ENCODE measurements at places on chromosomes 7 and 10.

- DNase-seq = peak; percentile 70
Observed at GRCh38 chr7:113710310-113711096, 208.3 kb downstream of the PPP1R3A start.

- DNase-seq = no peak
Observed at GRCh38 chr10:55048830-55049498, 247.9 kb upstream of the PCDH15 start.

DNA sequence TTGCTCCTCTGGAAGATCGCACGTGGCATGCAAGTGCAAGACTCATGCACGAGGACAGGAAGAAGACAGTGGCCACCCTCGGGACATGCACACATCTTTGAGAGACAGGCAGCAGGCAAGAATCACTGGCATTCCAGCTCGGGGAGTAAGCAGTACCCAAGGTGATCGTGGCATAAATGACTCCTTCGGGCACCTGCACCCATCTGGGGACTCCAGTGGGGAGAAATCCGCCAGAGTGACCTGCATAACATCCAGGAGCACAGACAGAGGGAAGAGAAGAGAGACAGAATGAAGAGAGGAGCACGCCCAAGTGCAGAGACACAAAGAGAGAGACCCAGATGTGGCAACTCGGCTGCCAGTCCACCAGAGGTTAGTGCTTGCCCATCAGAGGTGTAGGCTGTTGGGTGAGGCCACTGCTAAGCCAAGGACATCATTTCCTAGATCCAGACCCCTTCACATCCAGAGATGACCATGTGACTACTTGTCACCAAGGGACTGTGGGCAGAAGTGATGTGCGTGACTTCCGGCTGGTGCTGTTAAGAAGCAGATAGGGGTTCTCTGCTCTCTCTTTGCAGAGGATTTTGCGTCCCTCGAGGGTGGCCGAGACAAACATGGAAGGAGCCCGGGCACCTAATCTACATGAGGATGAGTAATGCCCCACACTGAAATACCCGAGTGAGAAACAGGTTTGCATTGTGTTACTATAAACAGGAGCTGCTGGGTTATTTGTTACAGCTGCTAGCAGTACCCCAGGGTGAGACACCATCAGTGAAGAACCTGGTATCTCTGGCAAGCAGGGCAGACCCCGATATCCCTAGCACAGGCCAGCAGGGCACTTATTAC lies 80.6 kb downstream of the VWA2 start:
- no peak for DNase-seq

GRCh38 chr10:89310056-89310893 lies 8.4 kb downstream of the IFIT2 start:
- DNase-seq = no peak

- DNase-seq = no peak
Observed at GRCh38 chr7:75820688-75821087, 7.1 kb upstream of the CCL24 start.

- DNase-seq = no peak
Observed at GRCh38 chr7:101790566-101791293, 26.7 kb upstream of the CUX1 start.

DNA sequence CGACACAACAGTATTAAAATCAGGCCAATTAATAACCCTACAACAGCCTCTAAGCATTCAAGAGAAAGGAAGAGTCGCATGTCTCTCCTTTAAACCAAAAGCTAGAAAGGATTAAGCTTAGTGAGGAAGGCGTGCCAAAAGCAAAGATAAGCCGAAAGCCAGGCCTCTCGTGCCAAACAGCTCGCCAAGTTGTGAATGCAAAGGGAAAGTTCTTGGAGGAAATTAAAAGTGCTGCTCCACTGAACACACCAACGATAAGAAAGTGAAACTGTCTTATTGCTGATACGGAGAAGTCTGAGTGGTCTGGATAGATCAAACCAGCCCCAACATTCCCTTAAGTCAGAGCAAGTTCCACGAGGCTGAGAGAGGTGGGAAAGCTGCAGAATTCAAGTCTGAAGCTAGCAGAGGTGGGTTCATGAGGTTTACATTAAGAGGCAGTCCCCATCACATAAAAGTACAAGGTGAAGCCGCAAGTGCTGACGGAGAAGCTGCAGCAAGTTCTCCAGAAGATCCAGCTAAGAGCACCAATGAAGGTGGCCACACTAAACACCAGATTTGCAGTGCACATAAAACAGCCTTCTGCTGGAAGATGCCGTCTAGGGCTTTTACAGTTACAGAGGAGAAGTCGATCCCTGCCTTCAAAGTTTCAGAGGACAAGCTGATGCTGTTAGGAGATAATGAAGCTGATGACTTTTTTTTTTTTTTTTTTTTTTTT lies 194.8 kb downstream of the MAD1L1 start:
- peak; percentile 30 for DNase-seq

- DNase-seq = no peak
Observed at GRCh38 chr7:147916573-147916972, 674.0 kb upstream of the C7orf33 start.

DNA sequence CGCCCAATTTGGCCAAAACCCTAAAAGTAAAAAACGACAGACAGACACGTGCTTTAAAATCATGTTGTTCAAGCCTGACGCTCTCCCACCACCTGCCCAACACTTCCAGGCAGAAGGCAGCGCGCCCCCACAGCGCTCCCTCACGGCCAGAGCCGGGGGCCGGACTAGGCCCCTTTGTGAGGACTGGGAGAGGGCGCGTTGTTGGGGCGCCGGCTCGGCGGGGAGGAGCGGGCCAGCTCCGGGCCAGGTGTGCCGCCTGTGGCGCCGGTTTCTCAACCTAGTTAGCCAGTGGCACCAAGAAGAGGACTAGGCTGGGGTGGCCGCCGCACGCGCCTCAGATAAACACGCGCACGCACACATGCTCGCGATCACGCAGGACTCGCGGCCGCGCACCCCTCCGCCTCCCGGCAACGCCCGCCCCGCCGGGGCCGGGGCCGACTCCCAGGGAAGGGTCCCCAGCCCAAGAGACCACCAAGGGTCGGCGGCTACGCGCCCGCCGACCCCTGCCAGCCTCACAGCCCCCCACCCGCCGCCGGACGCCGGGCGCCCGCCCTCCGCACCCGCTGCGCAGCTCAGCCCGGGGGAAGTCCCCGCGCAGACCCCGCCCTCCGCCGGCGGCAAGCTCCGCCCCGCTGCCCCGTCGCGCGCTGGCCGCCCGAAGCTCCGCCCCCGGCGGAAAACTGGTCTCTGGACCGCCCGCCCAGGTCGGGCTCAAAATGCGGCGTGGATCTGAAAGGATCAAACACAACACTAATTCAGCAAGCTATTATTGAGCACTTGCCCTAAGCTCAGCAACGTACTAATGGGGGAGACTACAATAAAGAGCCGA lies at the start of gene IMMP2L:
Gene IMMP2L (minus strand): TSS at position 589 of the 829 bp plus-strand sequence.
- peak; percentile 91 for DNase-seq

Measured in CD4-positive, alpha-beta T cell treated with Interleukin-4 for 4 hours (primary cell).